ENCODE measurements at places on chromosomes 2 and 18.

DNA sequence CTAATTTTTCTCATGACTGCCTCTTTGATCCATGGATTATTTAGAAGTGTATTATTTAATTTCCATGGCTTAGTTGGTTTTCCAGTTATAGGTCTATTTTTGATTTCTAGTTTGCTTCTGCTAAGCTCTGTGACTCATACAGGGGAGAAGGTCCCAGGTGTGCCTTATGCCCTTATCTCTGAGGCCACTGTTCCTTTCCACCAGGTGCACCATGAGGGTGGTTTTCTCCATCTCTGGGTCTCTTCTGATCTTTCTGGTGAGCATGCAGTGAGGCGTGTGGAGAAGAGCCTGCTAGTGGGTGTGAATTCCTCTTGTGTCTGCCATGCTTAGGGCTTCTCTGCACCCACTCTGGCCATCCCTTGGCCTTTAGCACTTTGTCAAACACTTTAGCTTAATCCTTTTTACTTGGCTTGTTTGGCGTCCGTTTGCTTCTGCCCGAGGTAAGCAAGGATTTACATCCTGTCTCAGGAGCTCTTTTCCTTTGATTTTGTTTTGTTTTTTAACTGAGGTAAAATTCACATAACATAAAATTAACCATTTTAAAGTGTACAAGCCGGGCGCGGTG is 129.8 kb upstream of the ARL4C start:
- no peak for DNase-seq

GRCh38 chr2:60316381-60317033 is 236.9 kb downstream of the BCL11A start:
- DNase-seq = no peak

DNA sequence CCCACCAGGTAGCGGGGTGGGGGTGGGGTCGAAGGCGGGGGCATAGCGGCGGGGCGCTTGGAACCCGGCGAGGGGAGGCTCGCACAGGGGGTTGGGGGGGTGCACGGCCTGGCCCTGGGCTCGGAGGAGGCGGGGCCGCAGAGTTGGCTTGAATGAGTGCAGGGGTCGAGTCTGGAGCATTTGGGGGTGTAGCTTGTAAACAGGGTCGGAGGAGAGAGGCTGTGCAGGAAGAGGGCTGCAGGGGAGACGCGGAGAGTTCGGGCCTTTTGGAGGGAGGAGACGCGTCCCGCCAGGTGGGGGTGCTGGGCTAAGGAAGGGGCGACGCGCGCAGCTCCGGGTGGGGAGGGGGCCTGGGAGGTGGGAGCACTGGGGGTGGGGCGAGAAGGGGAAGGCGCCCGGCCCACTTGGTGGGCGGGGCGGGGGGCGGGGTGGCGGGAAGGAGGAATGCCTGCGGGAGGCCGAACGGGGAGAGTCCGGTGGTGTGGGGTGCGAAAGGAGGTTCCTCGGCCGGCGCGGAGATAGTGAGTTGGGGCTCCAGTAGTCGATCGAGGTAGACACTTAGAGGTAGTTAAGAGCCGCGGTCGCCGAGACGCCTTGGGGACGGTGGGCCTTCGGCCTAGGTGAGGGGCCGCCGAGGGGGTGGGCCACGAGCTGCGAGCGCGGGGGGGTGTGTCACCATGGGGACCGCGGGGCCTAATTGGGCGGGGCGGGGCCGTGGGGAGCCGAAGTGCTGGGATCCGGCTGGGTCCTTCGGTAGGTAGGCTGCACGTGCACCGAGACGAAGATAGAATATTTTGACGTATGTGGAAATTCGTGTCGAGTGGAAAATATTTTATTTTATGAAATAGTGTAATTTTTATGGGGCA is 774 bp downstream of the MSH6 start:
- peak; percentile 28 for DNase-seq

GRCh38 chr2:43905371-43905803 is 66.6 kb downstream of the ABCG8 start:
- no peak for DNase-seq

GRCh38 chr2:239548451-239548871 is 147.6 kb upstream of the HDAC4 start:
- no peak for DNase-seq

DNA sequence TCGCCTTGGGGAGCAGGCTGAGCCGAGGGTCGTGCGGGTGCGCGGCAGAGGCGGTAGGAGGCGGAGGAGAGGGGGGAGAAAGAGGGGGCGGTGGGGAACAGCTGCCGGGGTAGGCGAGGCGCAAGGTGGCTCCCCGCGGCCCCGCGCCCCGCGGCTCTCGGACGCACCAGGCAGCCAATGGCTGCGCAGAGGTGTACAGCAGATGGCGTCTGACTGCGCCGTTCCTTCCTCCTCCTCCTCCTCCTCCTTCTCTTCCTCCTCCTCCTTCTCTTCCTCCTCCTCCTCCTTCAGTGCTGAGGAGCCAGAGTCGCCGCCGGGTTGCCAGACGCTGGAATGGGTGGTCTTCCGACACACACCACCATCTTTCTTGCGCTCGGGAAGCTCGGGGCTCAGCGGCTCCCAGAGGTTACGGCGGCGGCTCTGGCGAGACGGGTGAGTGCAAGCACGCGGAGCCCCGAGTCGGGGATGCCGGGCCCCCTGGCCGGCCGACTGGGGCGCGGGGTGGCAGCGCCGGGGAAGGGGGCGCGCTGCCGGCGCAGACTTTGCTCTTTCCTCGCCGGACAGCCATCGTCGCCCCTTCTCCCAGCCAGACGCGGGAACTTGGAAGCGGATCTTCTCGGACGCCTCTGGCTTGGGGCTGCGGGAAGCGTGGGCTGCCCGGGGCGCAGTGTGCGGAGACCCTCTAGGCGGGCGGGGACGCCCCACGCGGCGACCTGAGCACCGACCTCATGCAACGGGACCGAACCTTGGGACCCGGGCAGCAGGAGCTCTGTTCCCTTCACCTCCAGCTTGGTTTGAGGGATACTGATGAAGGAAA is at the start of gene THSD7B:
THSD7B (plus strand) TSS at position 290 of the 817 bp plus-strand sequence. CDS start 116,634 bp downstream, outside the sequence.
- DNase-seq = peak; percentile 25

DNA sequence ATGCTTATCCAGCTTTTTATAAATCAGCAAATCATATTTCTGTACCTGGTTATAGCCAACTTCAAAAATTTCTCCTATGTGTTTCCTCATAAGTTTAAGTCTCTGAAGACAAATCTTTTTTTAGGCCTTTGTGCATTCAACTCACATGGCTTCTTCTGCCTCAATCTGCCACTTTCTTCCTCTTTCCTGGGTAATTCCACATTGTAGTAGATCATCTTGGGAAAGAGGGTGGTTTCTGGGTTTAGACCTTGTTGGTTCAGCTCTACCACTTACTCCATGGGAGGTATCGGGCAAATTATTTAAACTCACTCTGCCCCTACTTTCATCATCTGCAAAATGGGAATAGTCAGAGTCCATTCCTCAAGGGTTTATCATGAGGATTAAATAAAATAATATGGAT is 707.0 kb upstream of the ZEB2 start:
- no peak for DNase-seq

DNA sequence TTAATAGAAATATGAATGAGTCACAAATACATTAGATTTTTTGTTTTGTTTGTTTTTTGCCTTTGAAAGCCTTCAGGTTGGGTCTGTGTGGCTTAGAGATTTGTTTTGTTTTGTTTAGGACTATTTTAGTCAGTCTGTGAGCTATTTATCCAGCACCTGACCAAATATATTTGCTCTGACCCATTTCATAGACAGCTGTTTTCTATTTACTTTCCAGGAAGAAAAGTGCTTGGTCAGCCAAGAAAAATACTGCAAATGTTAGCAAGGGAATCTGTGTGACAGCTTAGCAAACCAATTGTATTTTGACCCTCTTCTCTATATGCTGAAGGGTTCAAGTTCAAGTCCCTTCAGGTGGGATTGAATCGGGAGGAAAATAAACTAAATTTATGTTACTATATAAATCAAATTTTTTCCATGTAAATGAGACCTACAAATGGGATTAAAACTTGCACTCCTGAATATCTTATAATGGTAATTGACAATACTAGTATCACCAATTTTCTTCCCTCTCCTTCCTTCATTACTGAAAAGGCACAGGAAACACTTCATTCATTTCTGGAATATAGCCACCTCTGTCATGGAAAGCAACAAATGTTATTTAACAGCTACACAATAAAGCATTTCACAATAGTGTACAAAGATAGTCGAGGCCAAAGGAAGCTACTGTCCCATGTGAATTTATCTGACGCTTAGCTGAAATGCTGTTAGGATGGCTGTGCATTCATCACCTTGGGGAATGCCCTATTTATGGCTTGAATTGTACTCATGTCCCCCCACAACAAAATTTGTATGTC is 23.1 kb upstream of the KLF7 start:
- no peak for DNase-seq

DNA sequence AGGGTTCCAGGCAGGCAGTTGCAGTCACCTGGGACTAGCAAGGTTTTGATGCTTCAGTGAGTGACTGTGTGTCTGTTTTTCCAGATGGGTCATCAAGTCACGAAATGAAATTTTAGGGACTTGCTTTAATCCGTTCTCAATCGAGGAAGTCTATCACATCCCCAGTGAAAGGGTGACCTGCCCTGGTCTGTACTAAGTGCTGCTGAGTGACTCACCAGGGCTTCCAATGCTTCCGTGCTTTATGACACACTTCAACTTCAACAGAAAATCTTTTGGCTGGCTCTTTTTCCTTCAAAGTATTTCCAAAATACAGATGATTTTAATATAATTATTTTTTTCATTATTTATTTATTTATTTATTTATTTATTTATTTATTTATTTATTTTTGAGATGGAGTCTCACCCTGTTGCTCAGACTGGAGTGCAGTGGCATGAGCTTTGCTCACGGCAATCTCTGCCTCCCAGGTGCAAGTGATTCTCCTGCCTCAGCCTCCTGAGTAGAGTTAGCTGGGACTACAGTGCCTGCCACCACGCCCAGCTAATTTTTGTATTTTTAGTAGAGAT is 18.4 kb downstream of the TFCP2L1 start:
- no peak for DNase-seq

DNA sequence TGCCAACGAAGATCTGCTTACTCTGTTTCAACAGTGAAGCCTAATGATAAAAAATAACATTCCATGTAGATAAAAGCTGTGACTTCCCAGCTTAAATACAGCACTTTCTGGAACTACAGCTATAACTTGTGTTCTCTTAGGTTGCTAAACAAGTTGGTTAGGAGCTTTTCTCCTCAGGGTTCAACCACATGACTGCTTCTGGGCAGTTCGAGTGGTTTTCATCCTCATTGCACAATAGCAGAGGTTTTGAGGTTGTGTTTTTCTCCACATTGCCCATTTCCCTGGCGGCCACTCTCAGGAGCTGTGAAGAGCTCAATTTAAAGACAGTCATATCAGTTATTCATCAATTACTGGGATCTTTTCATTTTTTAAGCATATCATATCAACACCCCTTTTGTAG is 102.2 kb upstream of the CYP1B1 start:
- no peak for DNase-seq

- DNase-seq = peak; percentile 76
Measured at GRCh38 chr2:85728883-85729824, 24.6 kb upstream of the ATOH8 start.

DNA sequence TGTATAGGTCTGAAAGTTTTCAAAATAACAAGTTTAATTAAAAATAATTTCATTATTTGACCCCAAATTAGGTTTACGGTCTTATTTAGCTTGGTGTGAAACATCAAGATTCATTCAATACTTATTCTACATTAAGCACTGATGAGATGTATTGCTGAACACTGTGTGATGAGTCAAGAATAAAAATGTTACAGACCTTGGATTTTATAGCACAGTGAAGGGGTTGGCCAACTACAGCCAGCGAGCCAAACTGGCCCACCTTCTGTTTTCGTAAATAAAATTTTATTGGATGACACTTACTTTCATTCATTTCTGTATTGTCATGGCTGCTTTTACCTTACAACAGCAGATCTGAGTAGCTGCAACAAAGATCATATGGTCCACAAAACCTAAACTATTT is 8.3 kb downstream of the PPP4R1 start:
- DNase-seq = no peak

DNA sequence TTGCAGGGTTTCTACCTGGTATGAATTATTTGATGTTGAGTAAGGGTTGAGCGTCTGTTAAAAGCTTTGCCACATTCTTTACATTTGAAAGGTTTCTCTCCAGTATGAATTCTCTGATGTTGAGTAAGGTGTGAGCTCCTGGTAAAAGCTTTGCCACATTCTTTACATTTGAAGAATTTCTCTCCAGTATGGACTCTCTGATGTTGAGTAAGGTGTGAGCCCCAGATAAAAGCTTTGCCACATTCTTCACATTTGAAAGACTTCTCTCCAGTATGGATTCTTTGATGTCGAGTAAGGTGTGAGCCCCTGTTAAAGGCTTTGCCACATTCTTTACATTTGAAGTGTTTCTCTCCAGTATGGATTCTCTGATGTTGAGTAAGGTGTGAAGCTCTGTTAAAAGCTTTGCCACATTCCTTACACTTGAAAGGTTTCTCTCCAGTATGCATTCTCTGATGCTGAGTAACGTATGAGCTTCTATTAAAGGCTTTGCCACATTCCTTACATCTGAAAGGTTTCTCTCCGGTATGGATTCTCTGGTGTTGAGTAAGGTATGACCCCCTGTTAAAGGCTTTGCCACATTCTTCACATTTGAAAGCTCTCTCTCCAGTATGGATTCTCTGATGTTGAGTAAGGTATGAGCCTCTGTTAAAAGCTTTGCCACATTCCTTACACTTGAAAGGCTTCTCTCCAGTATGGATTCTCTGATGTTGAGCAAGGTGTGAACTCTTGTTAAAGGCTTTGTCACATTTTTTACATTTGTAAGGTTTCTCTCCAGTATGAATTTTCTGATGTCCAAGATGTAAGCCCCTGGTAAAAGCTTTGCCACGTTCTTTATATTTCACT is 27.1 kb downstream of the ZNF519 start:
- no peak for DNase-seq

DNA sequence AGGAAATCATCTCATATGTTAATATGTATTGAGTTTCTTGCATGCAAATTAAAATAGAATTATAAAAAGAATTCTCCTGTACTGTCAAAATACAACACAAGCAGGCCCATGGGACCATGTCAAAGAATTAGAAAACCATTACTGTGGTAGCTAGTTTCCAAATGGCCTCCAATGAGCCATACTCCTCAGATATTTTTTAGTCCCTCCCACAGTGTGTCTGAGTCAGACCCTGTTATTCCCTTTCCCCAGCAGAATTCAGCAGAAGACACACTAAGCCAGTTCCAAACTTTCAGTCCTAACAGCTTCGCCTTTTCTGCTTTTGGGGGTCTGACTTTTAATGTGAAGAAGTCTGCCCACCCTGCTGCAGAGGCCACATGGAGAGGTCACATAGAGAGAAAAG is 86.7 kb downstream of the FIGN start:
- DNase-seq = no peak

- no peak for DNase-seq
Measured at GRCh38 chr2:201950606-201951005, 83.0 kb upstream of the FZD7 start.

DNA sequence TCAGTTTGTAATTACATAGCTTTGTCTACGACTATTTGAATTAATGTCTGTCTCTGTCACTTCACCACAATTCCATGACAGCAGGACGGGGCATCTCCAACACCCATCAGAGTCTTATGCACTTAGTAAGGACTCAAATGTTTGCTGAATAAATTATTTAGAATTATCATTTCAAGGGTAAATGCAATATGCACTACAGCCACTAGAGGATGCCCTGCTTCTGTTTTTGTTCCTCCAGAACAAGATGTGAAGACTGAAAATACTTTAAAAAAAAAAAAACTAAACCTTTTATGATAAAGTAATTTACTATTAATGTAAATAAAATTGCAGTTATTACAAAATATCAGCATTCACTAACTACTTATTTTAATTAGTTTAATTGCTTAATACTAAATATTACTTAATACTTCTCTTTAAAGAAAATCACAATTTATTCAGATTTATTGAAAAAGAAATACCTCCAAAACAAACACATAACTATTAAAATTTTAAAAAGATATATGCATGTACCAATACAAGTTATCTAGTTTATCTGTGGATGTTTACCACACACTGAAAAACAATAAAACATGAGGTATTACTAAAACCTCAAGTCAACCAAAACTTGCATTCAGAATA is 3.2 kb downstream of the PIGN start:
- DNase-seq = peak; percentile 41

All from D721Med (cell line).